ENCODE measurements at places on chromosomes 7 and 10.

- no peak for DNase-seq
- H3K4me1 ChIP-seq = no peaks in the 10 kb centered on the region
- H3K27ac ChIP-seq = no peak overlapping the region
- no peaks in the 10 kb centered on the region for H3K27me3 ChIP-seq
- no peak overlapping the region for H3K4me3 ChIP-seq
These were observed 54.1 kb downstream of the HSPA12A start for GRCh38 chr10:116688241-116688711.

DNA sequence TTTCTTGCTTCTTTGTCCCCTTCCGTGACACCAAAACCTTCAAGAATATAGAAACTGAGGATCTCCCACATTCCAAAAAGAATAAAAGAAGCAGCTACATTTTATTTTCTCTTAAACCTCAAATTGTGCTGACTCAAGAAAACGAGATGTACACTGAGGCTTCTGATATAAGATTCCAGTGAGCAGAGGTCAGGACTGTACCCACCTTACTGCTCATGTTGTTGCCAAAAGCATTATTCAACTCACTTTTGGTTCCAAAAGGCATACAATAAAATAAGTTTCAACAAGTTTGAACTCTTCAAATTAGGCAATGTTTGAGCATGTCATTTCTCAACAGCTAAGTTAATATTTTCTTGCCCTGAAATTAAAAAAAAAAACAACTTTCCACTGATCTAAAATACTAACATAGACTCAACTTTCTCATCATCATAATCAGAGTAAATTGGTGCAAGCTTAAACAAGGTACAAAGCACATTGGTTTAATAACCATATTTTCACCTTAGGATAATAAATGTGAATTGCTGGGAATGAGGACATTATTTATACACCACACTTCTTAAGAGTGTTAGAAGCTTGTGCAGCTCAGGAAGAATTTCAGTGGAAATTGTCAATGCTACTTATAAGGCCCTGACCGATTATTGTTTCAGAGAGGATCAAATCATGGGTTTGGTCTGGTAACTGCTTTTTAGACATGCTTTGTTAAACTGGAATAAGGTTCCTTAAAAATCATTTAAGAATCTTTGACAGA, 629.0 kb upstream of the IGFBP3 start:
- no peak overlapping the region for H3K4me3 ChIP-seq
- H3K36me3 ChIP-seq = no peaks in the 10 kb centered on the region
- no peaks in the 10 kb centered on the region for H3K4me1 ChIP-seq
- no peak for DNase-seq
- H3K27me3 ChIP-seq = no peaks in the 10 kb centered on the region
- H3K27ac ChIP-seq = no peak overlapping the region

GRCh38 chr10:130531312-130531711, 395.1 kb downstream of the GLRX3 start:
- no peaks in the 10 kb centered on the region for H3K36me3 ChIP-seq
- H3K27ac ChIP-seq = no peak overlapping the region

- H3K27ac ChIP-seq = no peak overlapping the region
- H3K27me3 ChIP-seq = no peaks in the 10 kb centered on the region
- H3K4me1 ChIP-seq = no peaks in the 10 kb centered on the region
- no peak overlapping the region for H3K4me3 ChIP-seq
- H3K36me3 ChIP-seq = no peaks in the 10 kb centered on the region
These were observed 16.4 kb upstream of the RNF148 start for GRCh38 chr7:122719010-122719578.

- H3K27me3 ChIP-seq = no peaks in the 10 kb centered on the region
- no peak overlapping the region for H3K27ac ChIP-seq
- H3K36me3 ChIP-seq = no peaks in the 10 kb centered on the region
- DNase-seq = no peak
These were observed 98.2 kb upstream of the NEBL start for GRCh38 chr10:20995123-20995987.

GRCh38 chr7:16826060-16826459, 21.3 kb upstream of the AGR2 start:
- H3K36me3 ChIP-seq = no peaks in the 10 kb centered on the region
- H3K4me3 ChIP-seq = no peak overlapping the region
- H3K4me1 ChIP-seq = no peaks in the 10 kb centered on the region
- no peak for DNase-seq
- H3K27ac ChIP-seq = no peak overlapping the region
- no peaks in the 10 kb centered on the region for H3K27me3 ChIP-seq

DNA sequence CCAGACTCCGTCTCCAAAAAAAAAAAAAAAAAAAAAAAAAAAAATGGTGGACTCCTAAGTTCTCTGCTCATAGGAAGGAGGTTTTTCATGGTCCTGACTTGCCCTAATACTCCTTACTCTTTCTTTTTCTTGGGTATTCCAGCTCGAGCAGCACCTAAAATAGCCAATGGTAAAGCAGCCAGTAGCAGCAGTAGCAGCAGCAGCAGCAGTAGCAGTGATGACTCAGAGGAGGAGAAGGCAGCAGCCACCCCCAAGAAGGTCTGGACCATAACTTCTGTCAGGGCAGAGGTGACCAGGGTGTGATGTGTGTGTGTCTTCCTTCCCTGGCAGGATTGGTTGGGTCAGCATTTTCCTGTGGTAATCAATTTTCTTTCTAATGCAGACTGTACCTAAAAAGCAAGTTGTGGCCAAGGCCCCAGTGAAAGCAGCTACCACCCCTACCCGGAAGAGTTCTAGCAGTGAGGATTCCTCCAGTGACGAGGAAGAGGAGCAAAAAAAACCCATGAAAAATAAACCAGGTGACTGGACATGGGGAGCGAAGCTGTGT, 6.9 kb downstream of the NOLC1 start:
- no peak overlapping the region for H3K27ac ChIP-seq
- no peak overlapping the region for H3K4me3 ChIP-seq
- no peak for DNase-seq
- H3K36me3 ChIP-seq = peaks cover 84% of the 10 kb centered on the region

DNA sequence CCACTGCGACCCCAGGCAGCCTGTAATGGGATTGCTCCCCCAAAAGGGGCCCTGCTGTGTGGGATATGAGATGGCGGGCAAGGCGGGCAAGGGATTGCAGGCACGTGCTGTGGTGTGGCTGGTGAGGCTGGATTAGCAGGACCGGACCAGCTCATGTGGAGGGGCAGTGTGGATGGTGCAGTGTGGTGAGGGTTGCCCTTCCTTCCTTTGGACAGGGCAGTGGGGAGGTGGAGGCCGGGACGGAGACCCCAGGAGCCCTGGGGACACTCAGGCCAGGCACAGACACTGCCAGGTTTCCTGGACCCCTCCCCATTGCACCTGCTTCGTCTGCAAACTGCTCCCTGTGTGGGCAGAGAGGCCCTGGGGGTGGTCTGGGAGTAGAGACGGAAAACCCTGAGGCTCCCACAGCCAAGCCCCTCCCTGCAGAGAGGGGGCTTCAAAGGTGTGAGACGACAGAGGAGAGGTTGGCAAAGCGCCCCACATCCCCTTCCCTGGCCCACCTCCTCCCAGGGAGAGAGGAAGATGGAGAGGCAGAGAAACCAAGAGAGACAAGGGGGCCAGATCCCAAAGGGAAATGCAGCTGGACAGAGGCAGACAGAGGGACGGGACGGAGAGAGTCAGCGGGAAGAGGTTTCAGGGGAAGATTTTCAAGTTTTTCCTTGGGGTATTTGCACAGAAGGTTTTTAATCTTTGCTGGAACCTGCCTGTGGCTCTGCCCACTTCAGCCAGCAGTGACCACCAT, 89.2 kb downstream of the MICALL2 start:
- H3K4me3 ChIP-seq = no peak overlapping the region
- no peaks in the 10 kb centered on the region for H3K4me1 ChIP-seq
- DNase-seq = no peak

DNA sequence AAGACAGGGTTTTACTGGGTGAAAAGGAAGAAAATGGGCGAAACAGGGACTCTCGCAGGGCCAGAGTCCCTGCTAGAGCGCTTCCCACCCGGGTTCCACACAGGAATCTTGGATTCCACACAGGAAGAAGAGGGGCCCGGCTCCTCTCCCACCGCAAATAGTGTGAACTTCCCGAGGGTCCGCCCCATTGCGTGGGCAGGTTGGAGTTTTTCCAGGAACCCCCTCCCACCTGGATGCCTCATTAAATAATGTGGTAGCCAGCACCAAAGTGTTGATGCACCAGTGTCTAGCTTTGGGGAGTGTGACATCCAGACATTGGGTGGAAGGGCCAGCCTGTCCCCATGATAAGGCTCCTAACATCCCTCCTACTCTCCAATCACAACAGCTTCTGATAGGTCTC, 330.3 kb upstream of the ZNF32 start:
- H3K4me3 ChIP-seq = no peak overlapping the region
- H3K36me3 ChIP-seq = no peaks in the 10 kb centered on the region
- H3K27ac ChIP-seq = no peak overlapping the region
- DNase-seq = no peak
- no peaks in the 10 kb centered on the region for H3K4me1 ChIP-seq

- peaks cover 10% of the 10 kb centered on the region for H3K4me1 ChIP-seq
- no peaks in the 10 kb centered on the region for H3K27me3 ChIP-seq
- no peak overlapping the region for H3K27ac ChIP-seq
- no peak overlapping the region for H3K4me3 ChIP-seq
- DNase-seq = no peak
These were observed 33.0 kb downstream of the ANKRD16 start for GRCh38 chr10:5856701-5857004.

- H3K4me1 ChIP-seq = peaks cover 30% of the 10 kb centered on the region
- DNase-seq = no peak
- no peaks in the 10 kb centered on the region for H3K27me3 ChIP-seq
- H3K27ac ChIP-seq = no peak overlapping the region
- H3K36me3 ChIP-seq = no peaks in the 10 kb centered on the region
- no peak overlapping the region for H3K4me3 ChIP-seq
These were observed 12.4 kb downstream of the UBE2H start for GRCh38 chr7:129940329-129940728.

DNA sequence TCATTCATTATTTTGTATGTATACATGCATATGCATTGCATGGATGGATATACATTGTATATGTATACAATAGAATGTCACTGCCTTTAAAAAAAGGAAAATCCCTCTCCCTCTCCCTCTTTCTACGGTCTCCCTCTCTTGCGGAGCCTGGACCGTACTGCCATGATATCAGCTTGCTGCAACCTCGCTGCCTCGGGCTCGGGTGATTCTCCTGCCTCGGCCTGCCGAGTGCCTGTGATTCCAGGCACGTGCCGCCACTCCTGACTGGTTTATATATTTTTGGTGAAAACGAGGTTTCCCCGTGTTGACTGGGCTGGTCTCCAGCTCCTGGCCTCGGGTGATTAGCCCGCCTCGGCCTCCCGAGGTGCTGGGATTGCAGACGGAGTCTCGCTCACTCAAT, 24.4 kb downstream of the IPMK start:
- no peak for DNase-seq
- no peaks in the 10 kb centered on the region for H3K36me3 ChIP-seq
- H3K4me1 ChIP-seq = peaks cover 29% of the 10 kb centered on the region
- H3K27me3 ChIP-seq = no peaks in the 10 kb centered on the region
- no peak overlapping the region for H3K27ac ChIP-seq
- H3K4me3 ChIP-seq = no peak overlapping the region

DNA sequence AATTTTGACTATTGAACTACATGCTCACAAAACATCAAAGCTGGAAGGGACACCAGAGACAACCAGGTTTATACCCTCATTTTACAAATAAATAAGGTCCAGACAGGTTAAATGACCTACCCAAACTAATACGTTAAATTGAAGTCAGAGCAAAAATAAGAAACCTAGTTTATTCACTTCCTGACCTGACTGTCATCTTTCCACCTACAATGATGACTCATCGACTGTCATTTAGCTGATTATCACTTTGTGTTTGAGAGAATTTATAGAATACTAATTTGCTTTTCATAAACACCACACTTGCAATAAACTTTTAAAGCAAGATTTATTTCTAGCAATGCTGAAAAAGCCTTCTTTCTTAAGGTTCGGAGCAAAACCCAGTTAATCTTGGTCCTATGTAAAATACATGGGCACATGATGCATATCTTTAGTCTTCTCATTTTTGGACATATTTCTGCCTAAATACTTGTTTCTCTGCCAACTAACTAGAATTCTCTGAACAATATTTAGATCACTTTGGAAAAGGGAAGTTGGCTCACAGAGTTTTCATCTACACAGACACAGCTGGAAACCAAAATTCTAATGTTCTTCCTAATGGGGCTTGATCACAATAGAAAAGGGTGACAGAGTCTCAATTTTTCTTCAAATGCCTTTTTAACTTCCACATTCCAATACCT, 16.7 kb upstream of the LRRN3 start:
- H3K4me3 ChIP-seq = no peak overlapping the region
- no peaks in the 10 kb centered on the region for H3K4me1 ChIP-seq
- no peak overlapping the region for H3K27ac ChIP-seq
- H3K27me3 ChIP-seq = no peaks in the 10 kb centered on the region
- H3K36me3 ChIP-seq = no peaks in the 10 kb centered on the region

DNA sequence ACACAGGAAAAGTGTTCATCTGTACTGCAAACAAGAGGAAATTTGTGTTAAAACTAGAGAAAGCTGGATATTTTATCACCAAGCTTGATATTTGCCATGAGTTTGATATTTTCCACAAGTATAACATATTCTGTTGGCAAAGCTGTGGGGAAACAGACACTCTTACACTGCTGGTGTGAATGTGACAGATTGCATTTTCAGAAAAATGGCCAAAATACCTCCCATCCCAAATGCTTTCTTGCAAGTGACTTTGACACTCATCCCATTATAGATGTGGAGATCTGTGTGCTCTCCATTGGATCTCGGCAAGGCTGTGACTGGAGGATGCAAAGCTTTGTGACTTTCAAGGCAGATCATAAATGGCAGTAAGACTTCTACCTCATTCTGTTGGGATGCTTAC, 30.5 kb downstream of the ZNF713 start:
- no peaks in the 10 kb centered on the region for H3K27me3 ChIP-seq
- no peak for DNase-seq
- peaks cover 12% of the 10 kb centered on the region for H3K36me3 ChIP-seq
- no peak overlapping the region for H3K4me3 ChIP-seq
- no peak overlapping the region for H3K27ac ChIP-seq

DNA sequence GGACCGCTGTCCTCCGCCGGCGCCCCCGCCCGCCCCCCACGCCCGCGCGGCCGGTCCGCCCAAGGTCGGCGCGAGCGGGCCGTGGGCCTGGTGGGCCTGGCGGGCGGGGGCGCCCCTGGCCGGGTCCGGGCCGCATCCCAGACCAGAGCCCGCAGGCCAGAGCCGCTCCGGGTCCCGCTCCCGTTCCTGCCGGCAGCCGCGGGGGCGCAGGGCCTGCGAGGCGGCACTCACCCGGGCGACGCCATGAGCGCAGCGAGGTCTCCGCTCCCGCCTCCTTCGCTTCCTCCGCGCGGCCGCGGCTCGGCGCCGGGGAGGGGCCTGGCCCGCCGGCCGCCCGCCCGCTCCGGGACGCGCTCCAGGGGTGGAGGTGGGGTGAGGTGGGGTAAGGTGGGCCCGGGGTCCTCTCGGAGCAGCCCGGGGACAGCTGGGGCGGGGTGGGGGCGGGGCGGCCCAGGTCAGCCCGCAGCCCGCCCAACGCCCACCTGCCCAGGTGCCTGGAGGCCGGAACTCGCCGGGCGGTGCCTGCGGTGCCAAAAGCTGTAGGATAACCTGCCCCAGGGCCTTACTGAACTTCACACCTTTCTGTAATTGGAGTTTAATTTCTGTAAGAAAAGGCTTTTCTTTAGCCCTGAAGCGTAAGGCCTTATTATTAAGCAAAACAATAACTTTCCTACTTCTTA, at the start of gene URGCP:
TSS of gene URGCP (minus strand) at position 266 of the 680 bp plus-strand sequence. CDS start at position 245, 21 bp downstream.
- H3K4me3 ChIP-seq = peak within 1 kb of the TSS; percentile 87
- H3K27ac ChIP-seq = peak within 1 kb of the TSS; percentile 88
- H3K4me1 ChIP-seq = peaks cover 50% of the 10 kb centered on the region
- peak; percentile 92 for DNase-seq
- H3K36me3 ChIP-seq = no peaks in the 10 kb centered on the region

GRCh38 chr7:47049234-47049774, 532.6 kb downstream of the TNS3 start:
- DNase-seq = no peak
- no peak overlapping the region for H3K27ac ChIP-seq
- H3K4me1 ChIP-seq = peaks cover 3% of the 10 kb centered on the region
- H3K4me3 ChIP-seq = no peak overlapping the region
- H3K36me3 ChIP-seq = no peaks in the 10 kb centered on the region
